Naive thymus-derived CD4-positive, alpha-beta T cell (primary cell): ENCODE measurements at places on chromosomes 6 and 20.

- no peaks in the 10 kb centered on the region for H3K27me3 ChIP-seq
- H3K4me3 ChIP-seq: no peak overlapping the region
- H3K36me3 ChIP-seq: no peaks in the 10 kb centered on the region
- DNase-seq: no peak
- no peak overlapping the region for H3K27ac ChIP-seq
Observed at GRCh38 chr6:25167961-25168360, 111.2 kb upstream of the CARMIL1 start.

GRCh38 chr6:151962246-151962846, 154.9 kb downstream of the ESR1 start:
- H3K27me3 ChIP-seq: no peaks in the 10 kb centered on the region
- no peak overlapping the region for H3K27ac ChIP-seq
- H3K4me1 ChIP-seq: no peaks in the 10 kb centered on the region
- H3K36me3 ChIP-seq: no peaks in the 10 kb centered on the region
- H3K4me3 ChIP-seq: no peak overlapping the region

DNA sequence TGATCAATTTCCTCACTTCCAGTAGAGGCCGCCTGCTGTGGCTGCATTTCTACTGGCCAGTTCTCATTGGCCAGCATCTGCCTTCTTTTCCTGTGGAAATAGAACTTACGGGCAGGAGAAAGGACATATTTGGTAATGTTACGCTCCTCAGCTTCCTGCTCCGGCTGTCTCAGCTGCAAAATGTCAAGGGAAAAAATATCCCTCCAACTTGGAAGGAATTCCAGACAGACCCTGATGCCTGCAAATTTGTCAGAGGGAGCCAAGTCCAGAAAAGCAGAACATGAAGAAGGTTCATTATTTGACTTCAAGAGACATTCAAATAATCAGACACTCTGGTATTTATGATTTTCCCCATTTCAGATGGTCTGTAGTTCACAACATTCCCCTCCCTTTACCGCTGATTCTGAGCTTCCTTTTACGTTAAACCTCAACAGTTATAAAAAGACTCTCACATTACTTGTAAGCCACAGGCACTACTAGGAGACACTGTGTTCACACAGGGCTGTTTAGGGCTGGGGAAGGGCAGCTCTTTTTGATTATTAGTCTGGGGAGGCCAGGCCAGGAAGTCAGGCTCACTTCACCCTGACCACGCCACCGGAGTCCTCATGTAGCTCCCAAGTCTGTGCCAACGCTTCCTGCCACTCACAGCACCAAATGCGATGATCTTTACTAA, 179.6 kb upstream of the CCN2 start:
- no peaks in the 10 kb centered on the region for H3K27me3 ChIP-seq
- H3K4me3 ChIP-seq: no peak overlapping the region
- H3K4me1 ChIP-seq: no peaks in the 10 kb centered on the region
- H3K27ac ChIP-seq: no peak overlapping the region

GRCh38 chr6:42068173-42068572, 17.8 kb downstream of the TAF8 start:
- H3K4me1 ChIP-seq: no peaks in the 10 kb centered on the region
- no peak overlapping the region for H3K27ac ChIP-seq
- H3K36me3 ChIP-seq: peaks cover 87% of the 10 kb centered on the region
- H3K27me3 ChIP-seq: no peaks in the 10 kb centered on the region

GRCh38 chr20:49394264-49394663, 88.2 kb downstream of the KCNB1 start:
- H3K4me1 ChIP-seq: no peaks in the 10 kb centered on the region
- DNase-seq: no peak
- H3K27me3 ChIP-seq: no peaks in the 10 kb centered on the region
- H3K27ac ChIP-seq: no peak overlapping the region

DNA sequence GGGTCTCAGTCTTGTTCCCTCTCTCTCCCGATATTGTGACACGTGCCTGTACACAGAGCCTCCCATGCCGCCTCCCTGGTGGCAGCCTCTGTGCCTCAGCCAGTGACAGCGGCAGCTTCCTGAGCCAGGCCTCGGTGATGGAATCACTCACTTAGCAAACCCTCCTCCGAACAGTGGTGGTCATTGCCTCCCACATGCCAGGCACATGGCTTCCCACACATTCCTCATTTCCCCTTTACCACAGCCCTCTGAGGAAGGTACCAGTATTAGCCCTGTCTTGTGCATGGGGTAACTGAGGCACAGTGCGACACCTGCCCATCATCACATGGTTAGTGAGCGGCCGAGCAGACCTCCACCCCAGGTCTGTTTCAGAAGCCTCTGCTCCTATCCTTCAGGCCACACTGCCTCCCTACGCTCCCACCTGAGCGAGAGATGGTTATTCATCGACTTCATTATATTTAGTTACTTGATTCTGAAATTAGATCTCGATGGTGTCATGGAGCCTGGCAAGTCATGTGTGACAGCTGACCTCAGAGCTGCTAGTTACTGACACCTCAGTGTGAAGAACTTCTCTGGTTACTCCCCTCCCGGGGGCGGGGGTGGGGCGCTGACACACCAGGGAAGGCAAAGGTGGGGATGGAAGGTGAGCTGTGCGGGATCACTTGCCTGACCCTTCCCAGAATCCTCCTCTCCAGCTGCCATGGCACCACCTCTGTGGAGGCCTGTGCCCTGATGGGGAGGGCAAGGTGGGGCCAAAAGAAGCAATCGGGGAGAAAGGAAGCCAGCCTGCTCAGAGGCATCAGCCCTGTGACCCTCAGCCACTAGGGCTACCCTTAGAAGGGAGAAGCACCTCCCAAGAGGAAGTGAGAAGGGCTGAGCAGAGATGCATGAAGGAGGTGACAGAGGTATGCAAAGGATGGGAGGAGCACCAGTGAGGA, 17.9 kb downstream of the MDGA1 start:
- H3K27me3 ChIP-seq: no peaks in the 10 kb centered on the region
- no peaks in the 10 kb centered on the region for H3K4me1 ChIP-seq
- DNase-seq: no peak
- no peak overlapping the region for H3K4me3 ChIP-seq
- H3K27ac ChIP-seq: no peak overlapping the region
- H3K36me3 ChIP-seq: no peaks in the 10 kb centered on the region

DNA sequence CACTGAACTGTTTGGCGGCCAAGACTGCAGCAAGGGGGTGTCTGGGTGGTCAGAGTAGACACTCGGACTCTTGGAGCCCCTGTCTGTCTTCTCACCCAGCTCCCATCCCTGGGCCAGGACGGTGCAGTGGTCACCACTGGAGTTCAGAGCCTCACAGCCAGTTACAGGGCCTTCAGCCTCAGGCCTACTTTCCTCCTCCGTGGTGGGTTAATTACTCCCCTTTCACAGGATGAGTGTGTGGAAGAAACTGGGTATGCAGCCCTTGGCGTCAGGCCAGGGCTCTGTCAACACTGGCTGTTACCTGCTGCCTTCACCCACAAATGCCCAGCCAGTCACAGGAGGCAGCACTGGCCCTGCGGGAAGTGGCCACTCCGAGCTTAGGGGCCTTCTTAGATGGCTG, 1.8 kb upstream of the YTHDF1 start:
- H3K27ac ChIP-seq: no peak overlapping the region
- H3K27me3 ChIP-seq: no peaks in the 10 kb centered on the region
- peaks cover 28% of the 10 kb centered on the region for H3K4me1 ChIP-seq
- no peak overlapping the region for H3K4me3 ChIP-seq
- DNase-seq: no peak

- no peaks in the 10 kb centered on the region for H3K4me1 ChIP-seq
- H3K27ac ChIP-seq: no peak overlapping the region
- no peak for DNase-seq
- no peaks in the 10 kb centered on the region for H3K27me3 ChIP-seq
- H3K4me3 ChIP-seq: no peak overlapping the region
Observed at GRCh38 chr6:142290851-142291250, 11.0 kb upstream of the ADGRG6 start.

GRCh38 chr6:20633566-20634340, 99.5 kb downstream of the CDKAL1 start:
- no peak overlapping the region for H3K27ac ChIP-seq
- H3K4me3 ChIP-seq: no peak overlapping the region
- no peaks in the 10 kb centered on the region for H3K4me1 ChIP-seq
- no peaks in the 10 kb centered on the region for H3K27me3 ChIP-seq
- H3K36me3 ChIP-seq: no peaks in the 10 kb centered on the region
- DNase-seq: no peak

- no peak overlapping the region for H3K4me3 ChIP-seq
- H3K36me3 ChIP-seq: no peaks in the 10 kb centered on the region
- DNase-seq: no peak
- H3K4me1 ChIP-seq: no peaks in the 10 kb centered on the region
Observed at GRCh38 chr6:35051396-35051795, 89.7 kb downstream of the TCP11 start.

GRCh38 chr6:163782436-163783003, 368.0 kb downstream of the QKI start:
- no peak overlapping the region for H3K4me3 ChIP-seq
- H3K27ac ChIP-seq: no peak overlapping the region
- no peaks in the 10 kb centered on the region for H3K36me3 ChIP-seq
- no peaks in the 10 kb centered on the region for H3K27me3 ChIP-seq
- H3K4me1 ChIP-seq: no peaks in the 10 kb centered on the region

- peaks cover 1% of the 10 kb centered on the region for H3K36me3 ChIP-seq
- no peak overlapping the region for H3K27ac ChIP-seq
- H3K4me3 ChIP-seq: no peak overlapping the region
Observed at GRCh38 chr20:4848041-4848440, 126.3 kb downstream of the PRND start.

DNA sequence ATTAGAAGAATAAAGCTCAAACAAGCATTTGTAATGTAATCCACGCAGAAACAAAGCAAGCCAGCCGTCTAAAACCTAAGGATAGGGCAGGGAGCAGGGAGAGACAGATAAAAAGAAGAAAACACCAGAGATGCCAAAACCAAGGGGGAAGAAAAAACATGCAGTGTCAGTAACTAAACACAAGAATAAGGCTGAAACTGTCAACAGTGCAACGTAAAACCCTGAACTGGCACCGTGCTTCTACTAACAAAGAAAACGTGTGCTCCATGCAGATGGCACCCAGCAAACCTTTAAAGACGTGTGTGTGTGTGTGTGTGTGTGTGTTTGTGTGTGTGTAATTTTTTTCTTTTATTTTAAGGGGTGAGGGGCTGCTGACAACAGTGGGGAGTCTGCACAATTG, 88.4 kb upstream of the TAB2 start:
- H3K27ac ChIP-seq: no peak overlapping the region
- no peaks in the 10 kb centered on the region for H3K36me3 ChIP-seq
- H3K4me1 ChIP-seq: peaks cover 19% of the 10 kb centered on the region

DNA sequence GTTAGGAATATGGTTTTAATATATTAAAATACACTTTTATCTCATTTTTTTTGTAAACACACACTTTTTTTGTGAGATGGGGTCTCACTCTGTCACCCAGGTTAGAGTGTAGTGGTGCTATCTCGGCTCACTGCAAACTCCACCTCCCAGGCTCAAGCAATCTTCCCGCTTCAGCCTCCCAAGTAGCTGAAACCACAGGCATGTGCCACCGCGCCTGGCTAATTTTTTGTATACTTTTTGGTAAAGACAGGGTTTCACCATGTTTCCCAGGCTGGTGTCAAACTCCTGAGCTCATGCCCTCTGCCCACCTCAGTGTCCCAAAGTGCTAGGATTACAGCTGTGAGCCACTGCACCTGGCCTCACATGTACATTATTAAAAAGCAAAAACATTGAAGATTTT, 10.8 kb downstream of the IPCEF1 start:
- no peak overlapping the region for H3K27ac ChIP-seq
- H3K4me3 ChIP-seq: no peak overlapping the region
- no peaks in the 10 kb centered on the region for H3K4me1 ChIP-seq
- no peak for DNase-seq

GRCh38 chr20:24254480-24254879, 214.9 kb upstream of the SYNDIG1 start:
- H3K27ac ChIP-seq: no peak overlapping the region
- H3K4me3 ChIP-seq: no peak overlapping the region
- no peaks in the 10 kb centered on the region for H3K27me3 ChIP-seq
- DNase-seq: no peak
- H3K36me3 ChIP-seq: no peaks in the 10 kb centered on the region

DNA sequence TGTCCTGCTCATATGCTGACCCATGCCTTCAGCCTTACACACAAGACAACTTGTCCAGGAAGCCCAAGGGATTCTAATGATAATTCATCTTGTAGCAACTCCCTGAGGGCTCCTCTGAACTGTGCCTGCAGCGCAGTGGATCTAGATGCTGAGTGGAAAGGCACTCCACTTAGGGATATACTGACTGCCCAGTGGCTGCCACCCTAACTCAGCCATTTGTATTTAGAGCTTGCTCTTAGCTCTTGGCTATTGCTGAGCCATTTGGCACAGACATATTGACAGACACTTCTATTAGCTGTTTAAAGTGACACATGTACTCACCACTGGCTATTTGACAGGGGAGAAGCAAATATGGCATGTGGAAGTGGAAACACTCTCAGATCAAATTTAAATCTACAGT, 278.3 kb upstream of the SGK1 start:
- no peaks in the 10 kb centered on the region for H3K36me3 ChIP-seq
- no peak for DNase-seq
- no peak overlapping the region for H3K4me3 ChIP-seq
- no peaks in the 10 kb centered on the region for H3K4me1 ChIP-seq

DNA sequence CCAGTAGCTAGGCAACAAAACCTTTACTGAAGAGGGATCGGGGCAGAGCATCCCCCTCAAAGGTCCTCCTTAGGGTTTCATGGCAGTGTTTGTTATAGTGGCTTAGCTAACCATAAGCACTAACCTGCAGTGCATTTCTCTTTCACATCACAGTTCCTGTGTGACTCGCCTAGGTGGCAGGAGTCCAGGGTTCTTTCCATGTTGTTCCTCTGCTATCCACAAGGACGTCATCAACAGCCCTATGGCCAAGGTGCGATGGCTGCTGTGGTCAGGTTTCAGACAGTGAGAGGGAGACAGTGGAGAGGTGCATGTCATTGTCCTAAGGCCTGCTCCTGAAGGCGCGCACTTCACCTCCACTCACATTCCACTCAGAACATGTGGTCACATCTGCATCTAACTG, 38.8 kb upstream of the FOXA2 start:
- no peaks in the 10 kb centered on the region for H3K4me1 ChIP-seq
- H3K4me3 ChIP-seq: no peak overlapping the region
- no peaks in the 10 kb centered on the region for H3K36me3 ChIP-seq
- H3K27ac ChIP-seq: no peak overlapping the region

DNA sequence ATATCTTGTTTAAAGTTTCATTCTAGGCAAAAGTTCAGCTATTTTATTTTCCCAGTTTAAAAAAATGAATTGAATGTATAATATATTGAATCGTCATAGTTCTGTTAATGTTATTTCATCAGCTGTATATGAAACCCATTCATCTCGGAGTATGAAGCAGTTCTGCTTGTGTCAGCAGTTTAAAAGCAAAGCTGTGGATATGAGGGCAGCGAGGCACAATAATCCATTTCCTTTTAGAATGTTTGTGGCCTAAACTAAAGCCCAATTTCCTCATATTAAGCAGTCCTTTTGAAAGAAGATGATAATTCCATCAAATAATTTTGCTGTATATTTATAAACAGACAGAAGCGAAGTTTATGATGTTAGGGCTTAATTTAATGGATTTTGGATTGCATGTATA, 300.1 kb downstream of the SAMD5 start:
- no peaks in the 10 kb centered on the region for H3K36me3 ChIP-seq
- no peak overlapping the region for H3K27ac ChIP-seq
- H3K4me3 ChIP-seq: no peak overlapping the region
- H3K4me1 ChIP-seq: no peaks in the 10 kb centered on the region
- H3K27me3 ChIP-seq: no peaks in the 10 kb centered on the region
